ENCODE measurements at places on chromosomes 2 and 18.
A peak's percentile ranks its signal among the peaks of the same experiment; 100 is the strongest.

DNA sequence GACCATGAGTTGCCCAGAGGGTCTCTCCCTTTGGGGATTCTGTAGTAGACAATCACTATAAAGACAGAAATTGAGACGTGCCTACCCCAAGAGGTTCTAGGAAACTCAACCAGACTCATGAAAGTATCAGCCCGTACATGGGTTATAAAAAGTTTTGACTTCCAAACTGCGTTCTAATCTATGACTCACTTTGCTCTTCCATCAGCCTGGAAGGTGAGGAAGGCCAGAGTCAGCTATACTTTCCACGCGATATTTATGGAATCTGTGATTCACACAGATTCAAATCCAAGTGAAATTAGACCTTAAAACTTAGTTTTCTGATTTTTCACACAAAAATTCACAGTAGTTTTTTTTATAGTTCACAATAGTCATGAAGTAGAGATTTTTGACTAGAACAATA lies 7.7 kb upstream of the LYPD1 start:
- peak; percentile 44 for DNase-seq

DNA sequence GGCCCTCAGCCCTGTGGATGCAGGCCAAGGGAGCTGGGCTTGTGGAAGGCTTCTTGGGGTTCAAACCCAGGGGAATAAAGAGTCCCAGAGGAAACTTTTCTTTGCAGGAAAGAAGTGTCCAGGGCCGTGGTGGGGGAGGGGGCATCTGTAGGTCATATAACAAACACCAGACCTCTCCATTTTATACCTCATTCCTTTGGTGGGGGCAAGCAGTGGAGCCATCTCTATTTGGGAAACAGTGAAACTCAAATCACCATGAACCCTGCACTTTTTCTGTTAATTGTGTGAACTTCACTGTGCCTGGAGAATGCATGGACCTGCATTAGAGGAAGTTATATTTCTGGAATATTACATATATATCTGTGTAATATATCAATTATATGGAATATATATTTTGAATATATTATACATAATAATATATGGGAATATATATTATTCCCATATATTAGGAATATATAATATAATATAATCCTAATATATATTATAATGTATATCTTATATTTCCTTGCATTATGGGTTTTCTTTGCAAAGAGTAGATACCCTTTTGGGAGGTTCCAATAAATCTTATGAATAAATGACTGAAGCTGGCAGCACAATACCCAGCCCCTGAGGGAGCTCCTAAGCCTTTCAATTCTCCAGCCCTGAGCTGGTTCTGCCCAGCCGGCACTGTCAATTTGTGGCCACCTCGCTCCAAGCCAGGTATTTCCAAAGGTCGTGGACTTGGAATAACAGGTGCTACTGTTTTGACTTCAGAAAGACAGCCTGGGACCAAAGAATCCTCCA lies 97.7 kb upstream of the PKDCC start:
- no peak for DNase-seq

GRCh38 chr18:7603259-7604000 lies 36.3 kb downstream of the PTPRM start:
- DNase-seq: no peak

DNA sequence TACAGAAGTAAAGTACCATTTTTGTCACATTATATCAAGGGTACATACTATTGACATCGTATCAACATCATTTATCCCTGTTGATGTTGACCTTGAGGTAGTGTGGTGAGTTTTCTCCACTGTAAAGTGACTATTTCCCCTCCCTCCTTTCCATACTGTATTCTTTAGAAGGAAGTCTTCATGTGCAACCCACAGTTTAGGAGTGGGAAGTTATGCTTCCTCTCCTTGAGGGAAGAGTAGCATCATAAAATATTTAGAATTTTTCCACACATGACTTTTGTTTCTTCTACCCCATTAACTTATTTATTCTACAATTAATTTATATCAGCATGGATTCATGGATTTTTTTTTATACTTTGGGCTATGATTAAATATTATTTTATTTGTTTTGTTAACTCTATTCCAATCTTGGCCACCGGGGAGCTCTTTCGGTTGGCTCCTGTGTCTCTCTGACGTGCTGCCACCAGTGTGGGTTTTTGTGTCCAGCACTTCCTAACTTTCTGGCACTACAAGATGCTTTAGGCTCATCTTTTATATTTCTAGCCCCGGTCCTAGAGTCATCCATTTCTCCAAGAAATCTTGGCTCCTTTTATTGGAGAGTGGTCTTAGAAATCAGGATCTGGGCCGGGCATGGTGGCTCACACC lies 19.0 kb downstream of the AQP12B start:
- DNase-seq: no peak

GRCh38 chr18:11512096-11513025 lies 97.0 kb upstream of the SLC35G4 start:
- DNase-seq: peak; percentile 21

DNA sequence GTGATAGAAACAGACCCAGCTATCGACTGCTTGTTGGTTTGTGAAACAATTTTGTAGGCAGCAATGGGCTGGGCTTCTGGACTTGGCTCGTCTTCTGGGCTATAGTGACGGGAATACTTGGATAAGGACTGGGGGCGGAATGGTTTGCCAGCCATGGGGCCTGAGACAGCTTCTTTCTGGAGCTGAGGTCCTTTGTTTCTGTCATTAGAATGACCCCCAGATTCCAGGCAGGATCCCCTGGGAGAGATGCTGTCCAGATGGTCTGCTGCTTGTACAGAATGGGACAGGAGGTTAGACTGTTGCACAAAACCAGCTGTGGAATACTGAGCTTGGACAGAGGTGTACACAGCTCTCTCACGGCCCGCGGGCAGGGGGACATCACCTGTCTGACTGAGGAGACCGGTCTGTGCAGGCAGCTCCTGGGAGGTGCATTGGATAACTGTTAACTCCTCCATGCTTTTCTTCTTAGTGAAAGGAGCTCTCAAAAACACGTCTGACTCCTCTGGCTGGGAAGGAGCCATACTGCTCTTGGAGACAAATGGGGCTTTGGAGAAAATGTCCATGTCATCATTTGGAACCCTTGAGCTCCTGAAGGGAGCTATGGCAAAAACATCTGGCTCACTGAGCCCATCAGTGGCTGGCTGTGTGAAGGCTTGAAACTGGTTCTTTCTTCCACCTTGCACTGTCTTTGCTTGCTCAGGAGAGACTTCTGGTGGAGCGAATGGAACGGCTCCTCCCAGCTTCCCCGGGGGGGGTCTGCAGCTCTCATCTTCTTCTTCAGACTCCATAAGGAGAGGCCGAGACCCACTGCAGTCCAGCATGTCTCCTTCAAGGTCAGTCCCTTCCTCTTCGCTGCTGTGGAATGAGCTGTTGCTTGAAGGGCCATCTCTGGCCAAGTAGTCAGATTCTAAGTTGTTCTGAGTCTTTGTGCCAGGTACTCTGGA lies 28.6 kb upstream of the NFU1 start:
- no peak for DNase-seq

- DNase-seq: peak; percentile 32
These were observed 29.9 kb upstream of the TRIB2 start for GRCh38 chr2:12686708-12687283.

GRCh38 chr2:58064086-58064485 lies 17.5 kb downstream of the VRK2 start:
- DNase-seq: no peak

- peak; percentile 77 for DNase-seq
These were observed 8.0 kb downstream of the GNLY start for GRCh38 chr2:85702172-85702571.

DNA sequence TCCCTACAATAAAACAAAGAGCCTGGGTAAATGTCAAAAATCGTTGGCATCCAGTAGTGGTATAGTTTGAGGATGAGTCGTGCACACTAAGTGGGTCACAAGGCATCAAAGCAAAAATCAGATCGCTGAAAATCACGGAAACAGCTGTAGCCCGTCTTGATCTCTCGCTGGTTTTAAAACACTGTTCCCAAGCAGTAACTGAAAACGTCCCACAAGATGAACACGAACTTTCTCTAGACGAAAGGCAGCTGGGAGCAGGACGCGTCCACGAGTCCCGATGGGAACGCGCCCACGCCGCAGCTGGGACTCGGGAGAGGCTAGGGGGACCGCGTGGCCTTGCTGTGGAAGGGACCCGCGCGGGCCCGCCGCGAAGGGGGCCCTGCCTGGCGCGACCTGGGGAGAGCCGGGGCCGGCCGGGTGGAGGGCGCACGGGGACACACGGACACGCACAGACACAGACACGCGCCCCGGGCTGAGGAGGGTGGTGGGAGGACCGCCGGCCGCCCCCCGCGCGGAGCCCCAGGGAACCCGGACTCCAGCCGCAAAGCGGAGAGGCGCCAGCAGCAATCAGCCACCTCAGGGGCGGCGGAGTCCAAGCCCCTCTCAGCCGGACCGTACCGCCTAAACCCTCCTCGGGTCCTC lies 651 bp downstream of the STK17B start:
- peak; percentile 68 for DNase-seq

DNA sequence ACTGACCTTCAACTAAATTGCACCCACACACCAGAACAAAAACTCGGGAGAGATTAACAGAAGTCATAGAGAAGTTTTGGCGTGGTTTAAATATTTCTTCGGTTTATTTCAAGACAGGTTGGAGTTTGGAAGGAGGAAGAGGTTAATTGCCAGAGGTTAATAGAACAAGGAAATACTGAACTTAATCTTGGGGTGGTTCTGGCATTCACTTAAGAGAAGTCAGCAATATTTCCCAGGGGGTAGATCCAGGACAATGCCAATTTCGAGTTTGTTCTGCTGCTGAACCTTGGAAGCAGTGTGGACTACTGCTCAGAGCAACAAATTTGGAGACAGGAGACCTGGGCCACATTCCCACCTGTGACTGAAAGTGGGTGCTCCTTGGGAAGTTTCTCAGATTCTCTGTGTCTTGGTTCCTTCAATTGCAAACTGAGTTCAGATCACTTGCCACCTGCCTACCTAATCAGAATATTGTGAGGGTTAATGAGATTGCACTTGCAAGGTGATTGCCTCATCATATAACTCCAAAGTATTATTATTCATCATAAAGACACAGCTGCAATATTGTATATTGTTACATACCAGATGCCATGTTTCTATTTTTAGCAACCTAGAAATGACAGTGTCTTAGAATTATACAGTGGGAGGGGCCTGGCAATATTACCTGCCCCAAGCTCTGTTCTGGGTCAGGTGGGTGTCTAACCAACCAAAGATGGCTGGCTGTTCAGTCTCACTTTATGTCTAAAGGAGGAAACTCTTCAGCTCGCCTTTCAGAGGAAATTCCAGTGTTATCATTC lies 217.4 kb downstream of the CDCA7 start:
- DNase-seq: no peak

DNA sequence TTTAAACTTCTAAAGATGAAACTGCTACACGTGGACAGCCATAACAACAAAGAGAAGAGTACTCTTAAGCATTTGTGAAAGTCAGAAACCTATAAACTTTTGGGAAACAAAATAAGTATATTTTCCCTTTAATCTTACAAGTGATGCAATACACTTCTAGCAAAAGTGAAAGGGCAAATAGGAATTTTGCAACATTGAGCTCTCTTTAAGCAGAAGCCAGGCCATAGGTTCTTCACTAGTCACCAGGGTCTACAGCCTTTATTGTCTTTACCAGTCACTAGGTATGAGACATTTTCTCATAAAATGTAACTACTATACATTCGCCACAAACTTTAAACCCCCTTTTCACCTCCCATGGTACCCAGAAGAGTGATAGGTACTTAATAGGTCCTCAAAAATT lies 37.5 kb downstream of the SCN1A start:
- DNase-seq: peak; percentile 21

- no peak for DNase-seq
These were observed at the start of gene CD28 for GRCh38 chr2:203706403-203706802. TSS of gene CD28 (plus strand) at chr2:203706639. CDS start at chr2:203706697, 58 bp downstream.

DNA sequence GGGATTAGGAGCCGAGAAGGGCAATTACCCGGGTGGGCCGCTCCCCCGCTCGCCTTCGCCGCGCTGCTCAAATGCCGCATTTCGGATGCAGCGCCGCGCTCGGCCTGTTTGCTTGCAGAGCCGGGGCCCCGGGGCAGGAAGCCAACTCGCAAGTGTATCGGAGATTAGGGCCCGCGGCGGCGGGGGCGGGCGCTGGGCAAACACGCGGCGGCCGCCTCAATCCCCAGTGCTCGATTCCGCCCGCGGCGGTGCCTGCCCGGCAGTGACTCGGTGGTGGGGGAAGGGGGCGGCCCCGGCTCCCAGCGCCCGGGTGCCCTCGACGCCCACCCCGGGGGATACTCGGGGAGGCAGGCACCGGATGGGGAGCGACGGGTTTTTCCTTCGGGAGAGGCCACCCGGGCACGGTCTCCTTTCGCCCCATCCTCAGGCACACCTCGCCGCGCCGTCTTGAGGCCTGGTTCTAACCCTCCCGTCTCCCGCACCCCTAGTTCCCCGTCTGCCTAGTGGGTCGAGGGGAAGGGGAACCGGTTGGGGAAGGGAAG lies 26.6 kb upstream of the NOTO start:
- DNase-seq: peak; percentile 47

DNA sequence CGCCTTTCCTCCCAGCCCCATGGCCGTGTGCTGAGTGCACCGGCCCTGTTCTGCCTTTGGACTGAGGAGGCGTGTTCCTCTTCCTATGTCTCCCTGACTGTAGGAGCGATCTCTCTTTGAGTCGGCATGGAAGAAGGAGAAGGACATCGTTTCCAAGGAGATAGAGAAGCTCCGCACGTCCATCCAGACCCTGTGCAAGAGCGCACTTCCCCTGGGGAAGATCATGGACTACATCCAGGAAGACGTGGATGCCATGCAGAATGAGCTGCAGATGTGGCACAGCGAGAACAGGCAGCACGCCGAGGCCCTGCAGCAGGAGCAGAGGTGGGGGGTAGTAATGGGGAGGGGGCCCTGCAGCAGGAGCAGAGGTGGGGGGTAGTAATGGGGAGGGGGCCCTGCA lies 29.4 kb upstream of the ASB1 start:
- DNase-seq: no peak

DNA sequence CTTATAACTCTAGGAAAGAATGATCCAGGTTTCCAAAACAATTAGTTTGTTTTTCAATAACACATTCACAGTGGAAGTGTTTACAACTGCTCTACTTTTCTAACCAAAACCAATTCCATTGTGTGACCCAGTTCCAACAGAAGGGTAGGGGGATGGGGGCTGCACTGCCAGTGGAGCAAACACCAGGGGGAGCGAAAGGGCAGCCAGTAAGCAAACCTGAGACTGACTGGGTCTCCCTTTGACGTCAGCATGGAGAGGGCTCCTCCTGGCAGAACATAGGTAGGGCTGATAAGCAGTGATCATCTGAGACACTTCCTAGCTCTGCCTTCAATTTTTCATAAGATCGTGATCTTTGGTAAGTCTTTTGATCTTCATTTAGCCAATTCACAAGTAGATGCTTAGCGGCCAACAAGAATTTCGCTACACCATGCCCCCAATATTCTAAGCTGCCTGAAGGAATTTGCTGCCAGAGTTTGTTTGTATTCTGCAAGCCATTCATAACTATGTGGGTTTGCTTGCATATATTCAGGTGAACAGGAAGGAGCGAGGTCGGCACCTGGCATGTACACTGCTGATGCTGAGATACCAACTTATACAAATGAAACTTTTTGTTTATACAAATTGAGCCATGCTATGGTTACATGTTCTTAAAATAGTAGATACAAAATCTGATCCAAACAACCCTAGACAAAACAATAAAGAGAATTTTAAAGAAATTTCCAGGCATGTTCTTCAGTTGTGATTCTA lies 45.9 kb downstream of the ST6GAL2 start:
- DNase-seq: no peak

GRCh38 chr2:50476174-50476573 lies 555.8 kb downstream of the NRXN1 start:
- no peak for DNase-seq

- DNase-seq: peak; percentile 61
These were observed 316.4 kb downstream of the DSEL start for GRCh38 chr18:67199993-67200617.

Data from AG10803 (cell line).